ENCODE measurements at places on chromosomes 16 and 17.

DNA sequence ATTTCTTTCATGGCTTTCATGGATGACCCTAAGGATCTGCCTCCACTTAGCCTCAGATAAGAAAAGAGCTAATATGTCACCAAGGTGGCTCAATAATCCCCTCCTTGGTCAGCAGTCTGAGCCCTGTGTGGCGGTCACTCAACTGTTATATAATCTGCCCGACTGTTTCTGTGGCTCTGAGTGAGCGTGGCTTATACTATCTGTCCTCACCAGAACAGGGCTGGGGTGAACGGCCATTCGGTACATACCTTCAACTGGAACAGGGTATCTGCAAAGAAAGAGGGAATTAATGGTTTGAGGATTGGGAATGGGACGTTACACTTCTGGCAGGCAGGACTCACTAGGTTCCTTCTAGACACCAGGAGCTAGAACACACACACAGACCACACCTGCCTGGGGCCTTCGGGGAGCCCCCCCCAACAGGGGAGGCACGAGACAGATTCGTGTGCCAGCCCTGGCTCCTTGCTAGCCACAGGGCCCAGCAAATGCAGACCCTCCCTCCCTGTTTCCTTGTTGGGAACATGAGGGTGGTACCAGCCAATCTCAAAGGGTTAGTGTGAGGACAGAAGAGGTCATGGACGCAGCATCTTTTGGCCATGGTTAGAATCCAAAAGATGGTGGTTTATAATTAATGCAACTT is 3.7 kb downstream of the CHMP1A start:
- DNase-seq: no peak

DNA sequence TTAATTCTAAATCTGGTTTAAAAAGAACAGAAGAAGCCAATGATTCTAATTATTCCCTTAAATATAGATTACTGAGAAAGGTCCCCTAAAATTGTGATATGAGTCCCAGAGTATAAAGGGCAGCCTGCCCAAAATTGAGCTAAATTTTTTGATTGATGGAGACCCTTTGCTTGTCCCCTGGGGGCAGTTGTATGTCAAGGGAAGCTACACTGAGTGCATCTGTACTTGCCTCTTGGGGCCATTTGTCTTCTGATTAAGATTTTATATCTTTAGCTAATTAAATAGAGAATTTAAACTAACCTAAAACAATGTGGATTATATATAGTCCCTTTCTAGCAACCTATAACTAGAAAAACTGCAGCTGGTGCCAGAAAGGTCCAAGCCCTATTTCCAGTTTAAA is 12.6 kb downstream of the BLMH start:
- DNase-seq: no peak

DNA sequence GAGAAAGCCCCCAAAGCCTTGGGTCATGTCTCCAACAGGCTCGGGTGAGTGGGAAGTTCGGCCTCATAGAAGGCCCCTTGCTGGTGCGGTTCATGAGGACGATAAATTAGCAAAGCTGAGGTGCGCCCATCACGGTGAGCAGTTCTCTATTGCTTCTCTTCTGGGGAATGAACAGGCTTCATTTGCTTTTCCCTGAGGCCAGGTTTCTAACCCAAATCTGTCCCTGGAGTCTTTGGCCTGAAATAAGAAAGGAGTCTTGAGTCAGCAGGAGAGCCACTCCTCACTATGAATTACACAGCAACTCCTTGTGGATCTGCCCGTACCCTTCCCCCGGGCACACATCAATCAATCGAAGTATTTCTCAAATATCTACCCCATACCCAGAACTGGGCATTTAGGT is 94.6 kb downstream of the YPEL2 start:
- no peak for DNase-seq

- DNase-seq: peak; percentile 32
Observed at GRCh38 chr16:85372627-85373372, 240.3 kb upstream of the GSE1 start.

DNA sequence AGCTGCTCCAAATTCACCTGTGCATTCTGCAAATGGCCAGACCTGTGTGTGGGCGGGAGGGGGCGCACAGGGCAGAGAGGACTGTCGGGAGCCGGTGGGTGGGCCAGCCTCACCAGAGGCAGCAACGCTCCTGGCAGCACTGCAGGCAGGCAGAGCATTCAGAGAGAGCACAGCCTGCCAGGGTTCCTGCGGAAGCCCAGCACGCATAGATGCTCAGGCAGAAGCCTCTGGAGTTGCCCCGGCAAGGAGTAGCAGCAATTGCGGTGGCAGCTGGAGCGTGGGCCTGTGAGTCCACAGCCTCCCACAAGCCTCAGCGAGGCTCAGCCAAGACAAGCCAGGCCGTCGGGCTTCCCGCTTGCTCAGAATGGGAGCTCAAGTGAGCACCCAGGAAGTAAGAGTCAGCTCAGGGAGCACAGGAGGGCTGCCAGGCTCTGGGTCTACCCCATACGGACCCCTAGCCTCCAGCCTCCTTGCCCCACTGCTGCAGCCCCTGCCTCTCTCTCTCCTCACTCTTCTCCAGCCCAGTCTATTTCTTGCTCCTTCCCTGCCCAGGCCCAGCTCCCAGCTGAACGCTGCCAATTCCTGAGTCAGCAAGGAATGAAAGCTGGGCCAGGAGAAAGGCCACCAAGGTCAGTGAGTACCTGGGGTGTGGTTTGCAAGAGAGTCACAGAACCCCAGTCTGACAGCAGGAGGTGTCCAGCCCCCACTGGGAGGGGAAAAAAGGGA is 9.6 kb downstream of the EMC6 start:
- no peak for DNase-seq

DNA sequence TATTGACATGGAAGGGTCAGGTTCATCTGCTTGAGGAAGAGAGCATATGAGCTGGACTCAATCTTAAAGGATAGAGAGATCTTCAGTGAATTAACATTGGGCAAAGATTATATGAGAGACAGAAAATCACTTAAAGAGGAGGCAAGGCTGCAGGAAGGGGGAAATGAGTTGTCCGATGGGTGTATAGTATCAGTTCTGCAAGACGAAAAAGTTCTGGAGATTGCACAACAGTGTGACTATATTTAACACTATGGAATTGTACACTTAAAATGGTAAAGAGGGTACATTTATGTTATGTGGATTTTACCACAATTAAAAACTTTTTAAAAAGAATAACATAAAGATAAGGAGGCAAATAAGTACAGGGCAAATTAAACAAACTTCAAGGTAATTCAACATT is 80.7 kb downstream of the HELZ start:
- DNase-seq: no peak

DNA sequence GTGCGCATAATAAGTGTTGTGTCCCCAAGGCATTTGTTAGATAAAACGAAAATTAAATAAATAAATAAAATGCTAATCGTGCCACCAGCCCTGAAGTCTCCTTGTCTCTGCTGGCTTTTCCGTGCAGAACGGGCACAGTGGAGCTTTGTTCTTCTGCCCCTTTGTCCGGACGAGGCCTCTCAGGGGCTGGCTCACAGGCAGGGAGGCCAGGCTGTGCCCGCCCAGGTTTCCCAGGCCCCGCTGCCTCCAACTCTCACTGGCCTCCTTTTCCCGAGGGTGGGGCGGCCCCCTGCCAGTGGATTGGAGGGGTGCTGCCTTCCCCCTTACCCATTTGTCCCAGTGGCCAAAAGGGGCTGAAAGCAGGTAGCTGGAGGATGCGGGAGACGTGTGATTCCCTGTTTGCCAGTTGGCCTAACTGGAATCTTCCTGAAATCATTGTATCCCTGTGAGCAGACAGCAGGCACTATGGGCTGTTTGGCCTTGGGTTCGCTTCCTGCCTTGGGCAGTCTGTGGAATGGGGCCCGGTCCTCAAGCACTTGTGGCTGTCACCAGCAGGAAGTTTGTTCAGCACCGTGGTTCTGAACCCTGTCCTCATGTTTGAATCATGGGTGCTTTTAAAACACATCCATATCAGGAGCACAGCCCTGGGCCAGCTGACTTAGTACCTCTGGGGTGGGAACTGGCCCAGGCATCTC is 64.4 kb downstream of the KSR1 start:
- DNase-seq: no peak

DNA sequence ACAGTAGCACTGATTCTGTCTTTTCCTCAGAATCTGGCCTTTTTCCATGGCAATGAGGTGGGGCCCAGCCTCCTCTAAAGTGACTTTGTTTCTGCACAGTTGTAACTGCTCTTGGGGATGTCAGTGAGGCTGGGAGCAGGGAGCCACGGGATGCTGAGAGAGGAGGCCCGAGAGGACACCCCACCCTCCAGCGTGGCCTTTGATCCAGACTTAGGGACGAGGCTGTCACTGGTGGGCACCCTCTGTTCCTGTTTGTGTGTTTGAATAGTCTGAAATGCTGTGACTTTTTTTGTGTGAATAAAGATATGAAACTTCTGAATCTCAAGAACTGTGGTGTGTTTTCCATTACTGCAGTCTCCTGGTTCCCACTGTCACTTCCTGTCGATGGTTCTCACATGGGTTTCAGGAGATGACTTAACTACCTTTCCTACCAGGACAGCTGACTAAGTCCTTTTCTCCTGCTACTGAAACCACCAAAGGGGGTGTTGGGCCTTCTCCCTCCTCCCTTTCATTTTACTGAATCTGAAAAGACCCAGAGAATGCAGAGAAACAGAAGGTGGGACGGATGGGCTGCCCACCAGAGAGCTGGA is 18.6 kb downstream of the KCTD2 start:
- DNase-seq: no peak

DNA sequence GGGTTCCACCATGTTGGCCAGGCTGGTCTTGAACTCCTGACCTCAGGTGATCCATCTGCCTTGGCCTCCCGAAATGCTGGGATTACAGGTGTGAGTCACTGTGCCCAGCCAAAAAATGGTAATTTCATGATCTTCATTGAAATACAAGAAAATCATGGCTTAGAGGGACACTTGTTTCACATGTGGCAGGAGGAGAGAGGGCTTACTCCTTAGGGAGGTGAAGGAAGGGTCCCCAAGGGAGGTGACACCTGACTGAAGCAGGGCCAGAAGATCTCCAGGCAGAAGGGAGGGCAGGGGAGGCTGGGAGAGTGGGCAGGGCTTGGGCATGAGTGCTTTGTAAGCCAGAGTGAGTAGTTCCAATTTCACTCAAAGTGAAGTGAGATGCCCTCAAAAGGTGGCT is 20.0 kb upstream of the ITGAX start:
- DNase-seq: no peak

- no peak for DNase-seq
Observed at GRCh38 chr16:24918641-24919040, 72.9 kb downstream of the SLC5A11 start.

- DNase-seq: no peak
Observed at GRCh38 chr17:74759941-74760340, 11.5 kb downstream of the NHERF1 start.

DNA sequence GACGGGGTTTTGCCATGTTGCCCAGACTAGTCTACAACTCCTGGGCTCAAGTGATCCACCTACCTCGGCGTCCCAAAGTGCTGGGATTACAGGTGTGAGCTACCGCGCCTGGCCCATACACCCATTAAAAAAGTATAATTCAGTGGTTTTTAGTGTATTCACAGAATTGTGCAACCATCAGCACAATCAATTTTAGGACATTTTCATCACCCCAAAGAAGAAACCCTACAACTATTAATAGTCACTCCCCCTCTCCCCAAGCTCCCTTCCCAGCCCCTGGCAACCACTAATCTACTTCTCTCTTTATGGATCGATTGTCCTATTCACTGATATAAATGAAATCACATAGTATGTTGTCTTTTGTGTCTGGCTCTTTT is 3.8 kb upstream of the EEF2K start:
- no peak for DNase-seq

DNA sequence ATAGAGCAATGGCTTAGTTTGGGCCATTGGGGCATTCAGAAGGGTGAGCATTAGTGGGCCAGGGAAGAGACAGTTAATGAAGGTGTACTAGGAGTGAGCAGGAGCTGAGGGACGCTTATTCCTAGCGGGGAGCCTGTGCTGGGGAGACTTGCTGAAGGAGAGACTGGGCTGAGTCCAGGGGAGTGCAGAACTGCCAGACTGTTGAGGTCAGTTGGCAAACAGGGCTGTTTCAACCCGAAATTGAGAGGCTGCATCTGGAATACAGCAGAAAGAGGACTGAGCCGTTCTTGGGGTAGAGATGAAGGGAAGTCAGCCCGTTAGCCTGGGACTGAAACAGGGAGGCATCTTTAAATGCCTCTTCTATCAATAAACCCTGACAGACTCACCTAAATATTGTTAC is 33.2 kb downstream of the MAP2K6 start:
- DNase-seq: no peak

- DNase-seq: no peak
Observed at GRCh38 chr17:47209499-47209898, 351 bp downstream of the MYL4 start.

DNA sequence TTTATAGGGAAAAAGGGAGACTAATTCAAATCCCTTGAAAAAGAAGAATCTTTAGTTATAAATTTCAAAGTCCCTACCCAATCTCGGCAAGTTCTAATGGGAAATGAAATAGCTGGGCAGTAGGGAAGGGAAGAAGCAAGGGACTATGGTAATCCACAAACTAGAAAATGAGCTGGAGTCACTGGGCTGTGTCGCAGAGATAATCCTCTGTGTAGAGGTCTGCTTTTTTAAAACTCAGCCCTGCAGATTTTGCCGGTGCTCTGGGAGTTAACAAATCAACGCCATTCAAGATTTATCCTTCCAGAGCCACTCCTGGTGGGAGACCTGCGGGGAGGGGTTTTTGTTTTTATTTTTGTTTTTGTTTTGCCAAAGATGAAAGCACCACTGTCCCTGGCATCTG is 20.8 kb downstream of the SNX11 start:
- no peak for DNase-seq

GRCh38 chr17:43880420-43880991 is 26.8 kb downstream of the MPP2 start:
- peak; percentile 64 for DNase-seq

- DNase-seq: peak; percentile 88
Observed at GRCh38 chr16:28277537-28278388, 14.6 kb upstream of the SBK1 start.

GRCh38 chr17:82952019-82952418 is 112.2 kb upstream of the ZNF750 start:
- no peak for DNase-seq

DNA sequence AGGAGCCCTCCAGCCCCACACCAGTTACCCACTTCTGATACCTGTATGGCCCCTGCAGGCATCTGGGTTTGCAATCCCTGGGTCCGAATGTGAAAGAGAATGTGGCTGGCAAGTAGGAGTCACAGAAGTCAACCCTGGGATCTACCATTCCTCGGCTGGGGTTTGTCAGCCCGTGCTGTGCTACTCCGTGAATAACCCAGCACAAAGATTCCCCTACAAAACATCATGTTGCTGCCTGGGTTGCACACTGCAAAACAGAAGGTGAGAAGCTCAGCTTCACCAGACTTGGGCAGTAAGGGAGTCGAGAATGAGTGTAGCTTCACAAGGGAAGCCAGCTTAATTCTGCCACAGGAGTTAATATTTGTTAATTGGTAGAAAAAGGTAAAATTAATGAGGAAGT is 137.1 kb downstream of the ZFHX3 start:
- DNase-seq: no peak
